ENCODE measurements at places on chromosomes 7 and 10.

DNA sequence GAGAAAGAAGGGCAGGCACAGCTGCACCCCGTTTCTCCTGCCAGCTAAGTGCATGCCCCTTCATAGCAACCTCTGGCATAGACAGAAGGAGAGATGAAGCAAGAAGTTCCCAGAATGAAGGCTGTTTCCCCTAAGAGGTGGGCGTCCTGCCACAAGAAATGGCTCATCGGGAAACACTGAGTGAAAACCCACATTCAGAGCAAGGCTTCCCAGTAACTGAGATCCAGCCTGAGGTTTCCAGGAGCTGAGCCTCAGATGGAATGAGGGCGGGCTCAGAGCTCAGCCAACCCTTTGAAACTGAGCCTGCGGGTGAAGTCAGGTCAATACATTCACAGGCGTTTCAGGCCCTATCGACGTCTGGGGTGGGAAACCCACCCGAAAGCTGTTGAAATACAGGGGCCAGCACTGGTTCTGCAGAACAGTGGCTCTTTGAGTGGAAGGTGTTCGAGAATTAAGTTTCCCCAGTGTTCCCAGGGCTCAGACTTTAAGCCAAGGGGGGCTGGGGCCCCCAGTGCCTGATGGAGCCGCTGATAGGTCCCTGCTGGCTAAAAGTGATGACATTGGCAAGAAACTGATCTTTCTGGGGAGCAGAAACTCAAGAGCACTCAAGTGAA, 510.2 kb downstream of the RPS24 start:
- DNase-seq: peak; percentile 96

DNA sequence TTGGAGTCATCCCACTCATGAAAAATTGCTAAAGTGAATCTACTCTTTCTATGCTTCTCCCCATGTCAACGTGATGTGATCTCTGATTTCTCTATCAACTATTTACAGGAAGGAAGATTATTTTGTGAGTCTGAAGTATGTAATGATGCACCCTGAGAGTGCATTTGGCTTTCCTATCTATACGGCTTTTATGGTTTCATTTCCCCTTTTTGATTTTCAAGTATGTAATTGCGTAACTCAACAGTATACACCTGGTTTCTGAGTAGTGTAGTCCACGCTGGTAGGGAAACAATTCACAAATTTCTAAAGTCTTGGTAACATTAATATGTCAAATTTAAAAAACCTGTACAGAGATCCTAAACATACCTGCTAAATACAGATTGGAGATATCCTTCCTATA, 194.7 kb upstream of the SEMA3A start:
- DNase-seq: no peak

DNA sequence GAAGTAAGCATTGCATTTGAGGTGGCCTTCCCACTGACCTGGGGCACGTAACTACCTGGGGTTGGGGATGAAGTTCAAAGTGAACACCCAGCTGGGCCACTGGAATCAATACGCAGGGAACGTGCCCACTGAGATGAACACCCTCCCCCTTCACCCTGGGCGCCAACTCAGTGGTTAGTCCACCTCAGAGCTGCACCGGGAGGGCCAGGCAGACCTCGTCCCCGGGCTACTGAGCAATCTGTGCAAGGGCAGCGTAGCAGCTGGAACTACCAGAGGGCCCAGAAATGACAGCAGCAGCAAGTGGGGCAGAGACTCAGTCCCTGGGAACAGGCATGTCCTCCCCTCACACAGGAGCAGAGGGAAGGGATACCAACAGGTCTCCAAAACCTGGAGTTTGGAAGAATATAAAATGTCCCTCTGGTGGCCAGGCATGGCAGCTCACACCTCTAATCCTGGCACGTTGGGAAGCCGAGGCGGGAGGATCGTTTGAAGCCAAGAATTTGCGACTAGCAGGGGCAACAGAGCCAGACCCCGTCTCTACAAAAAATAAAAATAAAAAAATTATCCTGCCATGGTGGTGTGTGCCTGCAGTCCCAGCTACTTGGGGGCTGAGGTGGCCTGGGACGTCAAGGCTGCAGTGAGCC, 143.9 kb downstream of the SH3PXD2A start:
- no peak for DNase-seq

- DNase-seq: no peak
Observed at GRCh38 chr10:2716596-2716995, 350.8 kb upstream of the PFKP start.

DNA sequence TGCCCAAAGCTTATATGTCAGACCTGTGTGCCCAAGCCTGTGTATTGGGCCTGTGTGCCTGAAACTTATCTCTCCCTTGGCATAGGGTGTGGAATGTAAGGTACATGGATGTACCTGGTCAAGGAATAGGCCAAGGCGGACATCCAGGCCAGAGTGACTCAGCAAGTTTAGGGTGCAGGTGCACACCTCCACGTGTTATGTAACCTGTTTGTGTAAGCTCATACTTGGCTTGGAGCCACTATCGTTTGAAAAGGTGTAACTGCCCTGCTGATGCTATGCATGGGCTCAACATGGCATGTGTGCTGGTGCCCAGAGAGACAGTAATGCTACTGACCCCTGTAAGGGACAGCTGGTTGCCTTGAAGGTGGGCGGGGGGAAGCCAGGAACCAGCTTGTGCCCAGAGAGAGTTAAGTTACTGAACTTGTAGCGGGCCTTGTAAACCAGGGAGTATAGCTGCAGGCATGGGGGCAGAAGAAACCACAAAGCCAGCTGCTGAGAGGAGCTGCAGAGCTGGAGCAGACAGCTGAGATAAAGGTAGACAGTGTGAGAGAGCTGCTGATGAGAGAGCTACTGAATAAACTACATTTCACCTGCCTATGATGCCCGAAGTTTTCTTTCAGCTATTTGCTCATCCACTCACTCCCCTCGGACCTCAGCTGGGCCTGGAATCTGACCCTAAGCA, 656.4 kb upstream of the ZWINT start:
- no peak for DNase-seq

GRCh38 chr10:88800152-88801125, 2.1 kb upstream of the LIPM start:
- peak; percentile 44 for DNase-seq

GRCh38 chr10:116723428-116724281, 18.7 kb downstream of the HSPA12A start:
- DNase-seq: no peak

- no peak for DNase-seq
Observed at GRCh38 chr10:97153270-97153850, 32.4 kb downstream of the SLIT1 start.

- DNase-seq: no peak
Observed at GRCh38 chr10:101273741-101274140, 44.5 kb upstream of the LBX1 start.

DNA sequence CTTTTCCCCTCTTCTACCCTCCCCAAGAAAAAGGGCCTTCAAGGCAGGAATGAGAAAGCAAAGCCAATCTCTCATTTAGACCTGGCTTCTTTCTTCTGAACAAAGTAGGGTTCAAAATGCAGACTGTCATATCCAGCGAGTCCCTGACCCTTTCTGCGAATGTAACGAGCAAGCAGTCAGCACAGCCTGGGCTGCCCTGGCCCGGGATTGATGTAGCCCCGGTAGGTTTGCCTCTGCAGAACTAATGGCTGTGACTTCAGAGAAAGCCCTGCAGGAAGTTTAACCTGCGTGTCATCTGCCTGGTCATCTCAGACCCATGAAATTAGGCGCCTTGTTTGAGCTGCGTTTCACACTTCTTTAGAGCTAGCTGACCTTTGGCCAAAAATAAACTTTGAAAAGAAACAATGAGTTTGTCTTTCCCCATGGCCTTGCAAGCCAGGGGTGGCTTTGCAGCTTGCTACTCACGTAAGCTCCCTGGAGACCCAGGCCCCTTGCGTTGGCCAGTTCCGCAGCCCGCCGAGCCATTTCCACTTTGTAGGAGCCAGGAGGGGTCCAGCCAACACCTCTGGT, 36.4 kb downstream of the HABP2 start:
- DNase-seq: no peak

- DNase-seq: no peak
Observed at GRCh38 chr7:158123753-158124152, 463.9 kb downstream of the PTPRN2 start.

DNA sequence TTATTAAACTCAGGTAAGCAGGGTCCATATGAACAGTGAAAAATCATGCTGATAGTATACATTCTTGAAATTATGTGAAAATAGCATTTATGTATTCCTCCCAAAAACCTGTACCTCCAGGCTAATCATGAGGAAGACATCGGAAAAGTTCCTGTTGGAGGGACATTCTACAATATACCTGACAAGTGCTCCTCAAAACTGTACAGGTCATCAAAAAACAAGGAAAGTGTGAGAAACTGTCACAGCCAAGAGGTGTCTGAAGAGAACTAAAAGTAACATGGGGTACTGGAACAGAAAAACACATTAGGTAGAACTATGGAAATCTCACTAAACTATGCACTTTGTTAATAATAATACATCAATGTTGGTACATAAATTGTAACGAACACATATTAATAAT, 326.7 kb downstream of the CRPPA start:
- DNase-seq: no peak

DNA sequence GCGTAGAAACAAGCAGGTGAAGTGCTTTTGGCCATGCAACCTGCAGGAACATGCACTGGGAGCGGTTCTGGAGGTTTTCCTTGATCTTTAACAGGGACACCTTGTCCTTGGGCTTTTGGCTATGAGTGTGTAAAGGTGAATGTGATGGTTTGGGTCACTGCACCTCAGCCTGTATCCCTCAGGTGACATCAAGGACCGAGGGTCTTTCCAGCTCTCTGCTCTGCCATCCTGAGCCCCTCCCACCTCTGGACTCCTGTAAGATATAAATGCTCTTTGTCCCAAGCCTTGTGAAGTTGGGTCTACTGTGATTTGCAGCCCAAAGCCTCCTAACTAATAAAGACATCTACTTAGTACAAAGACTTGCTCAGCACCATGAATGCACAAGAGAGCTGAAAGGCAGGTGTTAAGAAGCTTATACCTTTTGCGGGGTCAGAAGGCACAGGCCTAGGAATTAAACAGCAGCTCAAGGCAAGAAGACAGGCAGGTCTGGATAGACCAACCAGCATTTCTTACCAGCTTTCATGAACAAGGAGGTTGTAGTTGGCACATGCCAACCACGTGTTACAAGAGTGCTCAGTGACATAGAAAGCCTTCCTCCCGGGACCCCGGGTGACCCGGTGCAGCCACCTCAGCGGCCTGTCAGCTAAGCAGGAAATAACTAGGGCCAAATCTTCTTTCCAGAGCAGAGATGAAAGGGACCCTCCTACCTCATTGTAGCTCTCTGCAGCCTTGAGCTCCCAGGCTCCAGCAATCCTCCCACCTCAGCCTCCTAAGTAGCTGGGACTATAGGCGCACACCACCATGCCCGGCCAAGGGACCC, 89.9 kb downstream of the CARD11 start:
- DNase-seq: no peak

DNA sequence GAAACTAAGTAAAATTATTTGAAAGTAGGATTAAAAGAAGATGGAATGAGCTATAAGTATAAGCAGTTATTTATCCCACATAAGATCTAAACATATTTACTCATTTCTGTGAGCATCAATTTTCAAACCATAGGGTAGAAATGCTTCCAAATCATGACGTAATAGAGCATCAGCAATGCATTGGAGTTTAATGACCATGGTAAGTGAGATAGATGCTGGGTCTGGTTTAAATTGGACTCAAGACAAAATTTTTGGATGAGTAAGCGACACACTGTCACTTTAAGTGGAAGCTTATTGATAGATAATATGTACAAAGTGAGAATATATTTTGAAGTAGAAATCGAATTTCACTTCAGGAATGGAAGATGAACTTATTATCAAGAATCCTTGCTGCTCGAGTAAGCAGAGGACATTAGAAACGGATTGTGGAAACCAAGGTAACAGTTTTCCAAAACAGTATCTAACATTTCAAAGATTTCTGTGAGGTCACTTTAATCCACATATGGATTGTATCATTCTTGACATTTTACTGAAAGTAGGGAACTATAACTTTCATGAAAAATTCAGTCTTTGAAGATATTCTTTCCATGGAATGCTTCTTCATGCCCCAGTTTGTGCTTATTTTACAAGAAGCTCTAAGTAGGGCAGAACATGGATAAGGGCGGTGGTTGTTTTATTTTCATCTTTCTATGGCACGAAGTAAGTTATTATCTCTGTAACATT, 85.8 kb downstream of the AGMO start:
- no peak for DNase-seq

DNA sequence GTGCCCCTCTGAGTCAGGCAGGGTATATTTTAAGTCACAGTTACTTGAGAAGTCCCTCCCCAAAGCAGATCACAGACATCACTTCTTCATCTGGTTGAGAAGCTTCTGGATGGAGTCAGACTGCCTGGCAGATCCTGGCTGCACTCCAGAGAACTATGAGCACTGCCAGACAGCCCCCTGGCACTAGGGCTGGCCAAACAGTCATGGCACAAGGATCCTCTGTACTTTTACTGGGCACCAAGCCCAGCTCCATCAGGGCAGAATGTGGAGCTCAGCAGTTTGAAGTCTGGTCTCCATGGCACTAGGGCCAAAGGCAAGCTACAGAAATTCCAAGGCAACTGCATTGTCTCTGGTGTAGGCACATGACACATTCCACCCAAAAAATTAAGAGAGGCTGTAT, 162.1 kb downstream of the NRG3 start:
- DNase-seq: no peak

GRCh38 chr7:117941138-117941810, 68.0 kb upstream of the CTTNBP2 start:
- no peak for DNase-seq

DNA sequence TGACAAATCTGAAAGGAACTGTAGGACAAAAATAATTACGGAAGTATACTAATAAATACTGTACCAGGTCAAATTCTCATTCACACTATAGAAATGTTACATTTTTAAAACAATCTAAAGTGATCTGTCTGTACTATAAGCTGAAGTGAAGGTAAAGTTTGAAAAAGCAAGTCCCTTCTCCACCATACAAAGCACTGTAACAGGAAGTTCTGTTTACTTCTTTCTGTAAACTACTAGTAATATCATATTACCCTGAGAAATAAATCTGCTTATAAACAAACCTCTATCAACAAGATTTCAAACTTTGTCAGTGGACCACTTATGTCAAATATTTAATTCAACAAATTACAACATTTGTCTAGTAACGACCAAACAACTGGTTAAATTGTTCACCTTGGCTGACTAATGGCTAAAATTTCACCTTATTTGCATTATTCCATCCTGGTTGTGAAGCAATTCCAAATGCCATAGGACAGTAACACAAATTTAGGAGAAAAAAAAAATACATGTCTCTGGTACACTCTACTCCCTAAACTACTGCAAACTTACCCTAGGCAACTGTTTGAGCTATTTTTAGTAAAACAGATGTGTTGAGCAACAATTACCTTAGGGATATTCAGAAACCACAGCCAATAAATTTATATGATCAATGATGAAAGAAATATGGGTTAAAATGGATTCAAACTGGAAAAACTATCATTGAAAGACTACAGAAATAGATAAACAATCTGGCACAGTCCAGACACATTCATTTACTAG, 126.0 kb downstream of the NRBF2 start:
- no peak for DNase-seq

GRCh38 chr7:65746398-65746669, 126.5 kb upstream of the VKORC1L1 start:
- peak; percentile 22 for DNase-seq

DNA sequence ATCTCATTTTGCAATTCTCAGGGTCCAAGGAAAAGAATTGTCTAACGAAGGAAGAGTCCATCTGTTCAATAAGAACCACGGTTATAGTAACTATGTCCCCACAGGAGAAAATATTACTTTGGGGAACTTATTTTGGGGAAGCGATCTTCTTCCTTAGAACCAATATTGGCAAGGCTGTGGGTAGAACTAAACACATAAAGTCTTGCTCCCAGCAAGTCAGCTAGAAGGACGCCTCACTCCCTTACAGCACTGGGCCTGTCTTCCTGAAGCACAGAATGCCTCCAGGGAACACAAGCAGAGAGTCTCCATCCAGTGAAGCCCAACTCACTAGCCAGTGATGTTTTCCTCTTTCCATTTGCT, 30.2 kb downstream of the C10orf71 start:
- DNase-seq: no peak

GRCh38 chr7:73984481-73985205, 43.3 kb upstream of the ELN start:
- no peak for DNase-seq
